ENCODE measurements at places on chromosomes 13 and 19.

DNA sequence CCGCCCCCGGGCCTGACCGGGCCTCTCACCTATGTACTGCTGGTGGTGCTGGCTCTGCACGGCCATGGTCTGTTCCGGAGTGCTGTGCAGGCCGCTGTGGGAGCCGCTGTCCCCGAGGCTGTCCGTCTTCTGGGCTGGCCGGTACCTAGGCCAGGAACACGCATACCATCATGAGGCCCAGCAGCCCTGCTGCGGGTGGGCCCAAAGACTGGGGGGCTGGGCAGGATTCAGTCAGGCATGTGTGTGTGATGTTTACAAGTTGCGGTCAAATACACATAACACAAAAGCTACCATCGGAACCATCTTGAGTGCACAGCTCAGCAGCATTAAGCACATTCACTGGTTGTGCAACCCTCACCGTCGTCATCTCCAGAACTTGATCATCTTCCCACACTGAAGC is 32.2 kb upstream of the RANBP3 start:
- DNase-seq: no peak

GRCh38 chr13:102091231-102091630 is 310.6 kb downstream of the FGF14 start:
- DNase-seq: no peak

- no peak for DNase-seq
Measured at GRCh38 chr19:53461866-53462265, 5.7 kb upstream of the ZNF813 start.

GRCh38 chr19:19382118-19382517 is 23.4 kb upstream of the GATAD2A start:
- no peak for DNase-seq

GRCh38 chr13:112812306-112813055 is 122.6 kb downstream of the ATP11A start:
- no peak for DNase-seq

DNA sequence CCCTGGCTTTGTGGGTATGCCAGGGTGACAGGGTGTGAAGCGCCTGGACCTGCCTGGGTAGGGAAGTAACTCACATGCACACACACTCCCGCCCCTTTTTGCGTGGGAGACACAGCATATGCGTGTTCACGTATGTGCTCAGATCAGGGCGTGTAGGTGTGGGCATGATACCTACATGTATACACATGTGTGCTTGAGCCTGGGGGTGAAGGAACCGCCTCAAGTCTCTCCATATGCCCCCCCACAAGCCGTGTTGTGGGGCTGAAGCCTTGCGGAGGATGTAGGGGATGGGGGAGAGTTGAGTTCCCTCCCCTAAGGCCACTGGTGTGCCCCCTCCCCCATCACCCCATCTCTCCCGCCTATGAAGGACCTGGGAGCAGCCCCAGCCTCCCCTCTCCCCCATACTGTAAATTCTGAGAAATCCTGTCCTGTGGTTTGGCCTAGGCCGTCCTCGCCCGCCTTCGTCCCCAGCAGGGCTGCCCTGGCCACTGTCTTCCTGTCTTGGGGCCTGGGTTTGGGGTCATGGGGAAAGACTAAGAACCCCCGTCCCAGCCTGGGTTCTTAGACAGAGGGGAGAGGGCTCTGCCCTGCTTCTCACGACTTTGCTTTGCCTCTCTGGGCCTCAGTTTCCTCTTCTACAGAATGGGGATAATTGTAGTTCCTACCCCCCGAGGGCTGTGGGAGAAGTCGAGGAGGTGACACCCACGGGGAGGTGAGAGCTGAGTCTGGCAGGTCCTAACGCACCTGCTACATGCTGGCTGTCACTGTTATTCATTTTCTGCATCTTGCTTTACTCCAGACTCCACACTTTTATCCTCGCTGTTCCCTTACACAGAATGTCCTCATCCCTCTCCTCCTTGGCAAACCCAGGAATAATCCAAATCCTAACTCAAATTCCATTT is 14.3 kb downstream of the ACTL9 start:
- DNase-seq: no peak

- no peak for DNase-seq
Measured at GRCh38 chr19:1764729-1765128, 11.4 kb downstream of the ONECUT3 start.

All from activated naive CD4-positive, alpha-beta T cell treated with anti-CD3 and anti-CD28 coated beads, Interleukin-2, amount 10 ng/mL, durations not matched to agents 7 days and 5 days (primary cell).